Omental fat pad (tissue), 4 donors: ENCODE measurements at places on chromosomes 12 and 14. TPM values are rescaled to one million over a fixed set of nuclear protein-coding genes. Genes with fewer than 3 reads are reported as not detected.

Gene RHEBL1
- total RNA-seq, result not detected

Gene RFLNA
- 9.5 TPM for total RNA-seq

Gene KRT75
- not detected for total RNA-seq

Gene NOS1
- total RNA-seq, result 0.09 TPM

- DNase-seq, result no peak
These were observed 132.6 kb upstream of the GARIN2 start for GRCh38 chr14:67056684-67057083.

GRCh38 chr12:120640861-120641833, 721 bp downstream of the CABP1 start:
- no peak for DNase-seq

- no peak for DNase-seq
These were observed 5.9 kb upstream of the ORAI1 start for GRCh38 chr12:121620333-121620891.

GRCh38 chr12:34601689-34602088, 579.4 kb downstream of the ALG10 start:
- no peak for DNase-seq

DNA sequence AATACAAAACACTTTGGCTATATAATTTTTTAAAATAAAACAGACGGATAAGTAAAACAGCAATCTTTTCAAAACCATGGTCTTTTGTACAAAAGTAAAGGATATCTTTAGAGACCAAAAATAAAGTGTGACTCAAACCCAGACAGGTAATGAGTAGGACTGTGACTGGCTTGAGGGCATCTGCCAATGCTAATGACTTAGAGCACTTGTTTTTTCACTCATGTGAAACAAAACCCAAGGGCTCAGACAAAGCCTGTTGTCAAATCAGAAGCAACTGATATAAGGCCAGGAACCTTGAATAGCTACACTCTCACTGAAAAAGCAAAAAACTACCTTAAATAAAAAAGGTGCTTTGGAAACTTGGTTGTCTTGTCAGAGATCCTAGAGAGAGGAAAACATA, 357.4 kb downstream of the TMEM117 start:
- DNase-seq, result no peak

- DNase-seq, result no peak
These were observed 250.9 kb downstream of the ADGRD1 start for GRCh38 chr12:131204416-131205274.

DNA sequence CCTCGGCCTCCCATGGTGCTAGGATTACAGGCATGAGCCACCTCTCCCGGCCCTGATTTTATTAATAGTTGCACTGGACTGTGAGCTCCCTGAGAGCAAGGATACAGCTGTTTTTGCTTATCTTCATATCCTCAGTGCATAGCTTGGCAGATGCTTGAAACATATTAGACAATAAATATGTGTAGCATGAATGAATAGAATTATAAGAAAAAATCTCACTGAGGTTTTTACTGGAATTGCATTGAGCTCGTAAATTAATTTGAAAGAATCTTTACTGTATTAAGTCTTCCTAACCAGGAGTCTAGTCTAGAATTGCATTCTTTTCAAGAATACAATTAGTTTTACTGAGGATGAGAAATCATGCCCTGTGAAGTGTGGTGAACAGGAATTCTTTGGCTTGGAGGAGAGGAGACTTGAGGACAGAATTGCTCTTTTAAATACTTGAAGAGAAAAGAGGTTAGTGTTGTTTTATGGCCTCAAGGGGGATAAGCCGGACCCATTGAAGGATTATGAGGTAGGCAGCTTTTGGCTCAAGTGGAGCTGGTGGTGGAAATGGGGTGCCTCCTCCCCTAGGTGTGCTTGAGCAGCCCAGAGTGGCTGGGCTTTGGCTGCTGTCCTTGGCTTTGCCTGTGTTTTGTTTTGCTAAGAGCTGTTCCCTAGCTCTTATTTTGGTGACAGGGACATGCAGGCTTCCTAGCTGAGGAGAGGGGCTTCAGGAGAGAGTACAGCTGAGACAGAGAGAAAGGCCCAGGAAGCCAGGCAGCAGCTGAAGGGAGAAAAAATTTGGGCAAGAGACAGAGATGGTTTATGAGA, 34.0 kb downstream of the PLEKHD1 start:
- DNase-seq, result no peak

DNA sequence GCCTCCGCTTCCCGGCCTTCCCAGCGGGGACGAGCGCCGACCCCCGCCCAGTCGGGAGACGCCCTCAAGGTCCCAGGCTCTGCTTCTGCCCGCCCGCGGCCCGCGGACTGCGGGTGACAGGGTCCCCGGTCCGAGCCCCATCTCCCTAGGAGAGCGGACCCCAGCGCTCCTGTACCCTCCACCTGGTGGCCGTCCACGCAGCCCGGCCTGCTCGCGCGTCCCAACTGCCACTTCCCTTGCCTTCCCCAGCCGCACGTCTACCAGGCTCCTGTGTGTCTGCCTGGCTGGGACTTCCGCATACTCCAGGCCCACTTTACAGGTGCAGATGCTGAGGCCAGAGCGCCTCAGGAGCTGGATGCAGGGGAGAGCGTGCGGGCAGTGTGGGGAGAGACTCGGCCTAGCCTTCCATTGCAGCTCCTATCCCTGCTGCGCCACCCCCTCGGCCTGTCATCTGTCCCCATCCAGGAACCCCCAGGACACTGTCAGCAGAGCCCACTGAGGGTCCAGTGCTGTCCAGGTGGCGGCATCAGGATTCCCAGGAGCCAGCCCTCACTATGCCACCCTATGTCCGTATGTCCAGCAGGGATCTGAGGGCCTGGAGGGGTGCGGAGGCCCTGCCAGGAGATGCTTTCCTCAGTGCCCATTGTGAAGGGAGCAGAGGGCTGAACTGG, 8.0 kb upstream of the ANKRD9 start:
- no peak for DNase-seq

GRCh38 chr14:74612350-74613021, 449 bp upstream of the LTBP2 start:
- no peak for DNase-seq
